ENCODE measurements at places on chromosomes 2 and 18.

DNA sequence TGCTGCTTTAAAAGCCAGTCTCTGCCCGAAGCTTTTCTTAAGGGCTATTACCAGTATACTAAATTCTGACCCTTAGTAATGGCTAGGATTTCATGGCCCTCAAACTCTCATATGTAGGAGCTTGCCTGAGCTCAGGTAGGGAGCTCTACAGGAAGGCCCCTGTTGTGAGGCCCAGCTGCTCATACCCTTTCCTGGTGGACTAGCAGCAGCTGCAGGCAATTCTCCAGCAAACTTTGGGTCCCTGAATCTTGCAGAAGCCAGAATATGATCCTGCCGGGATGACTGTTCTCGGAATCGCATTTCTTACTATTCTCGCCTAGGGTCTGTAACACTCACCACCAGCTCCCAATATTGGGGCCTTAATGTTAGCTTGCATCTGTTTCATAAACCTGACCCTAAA lies 106.4 kb upstream of the SERTAD2 start:
- H3K27me3 ChIP-seq, result peaks cover 2% of the 10 kb centered on the region
- H3K4me1 ChIP-seq, result peaks cover 22% of the 10 kb centered on the region
- no peak overlapping the region for H3K27ac ChIP-seq
- no peaks in the 10 kb centered on the region for H3K36me3 ChIP-seq

DNA sequence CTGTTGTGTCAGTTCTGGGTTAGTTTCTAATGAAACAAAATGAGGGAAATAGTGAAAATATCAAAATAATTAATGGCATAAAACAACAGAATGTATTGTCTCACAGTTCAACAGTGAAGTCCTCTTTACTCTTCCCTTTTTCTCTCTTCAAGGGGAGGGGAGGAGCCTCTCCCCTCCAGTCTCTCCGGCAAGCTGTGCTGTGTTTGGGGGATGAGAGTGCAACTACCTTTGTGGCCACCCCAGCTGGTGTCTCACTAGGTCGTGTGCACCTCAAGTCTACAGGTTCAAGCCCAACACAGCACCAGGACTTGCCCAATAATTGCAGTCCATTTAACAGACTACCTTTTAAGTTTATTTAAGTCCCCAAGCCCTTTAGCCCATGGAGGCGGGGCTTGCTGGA lies 271.7 kb upstream of the DOK6 start:
- H3K27me3 ChIP-seq, result no peaks in the 10 kb centered on the region
- no peaks in the 10 kb centered on the region for H3K36me3 ChIP-seq
- no peak for DNase-seq

DNA sequence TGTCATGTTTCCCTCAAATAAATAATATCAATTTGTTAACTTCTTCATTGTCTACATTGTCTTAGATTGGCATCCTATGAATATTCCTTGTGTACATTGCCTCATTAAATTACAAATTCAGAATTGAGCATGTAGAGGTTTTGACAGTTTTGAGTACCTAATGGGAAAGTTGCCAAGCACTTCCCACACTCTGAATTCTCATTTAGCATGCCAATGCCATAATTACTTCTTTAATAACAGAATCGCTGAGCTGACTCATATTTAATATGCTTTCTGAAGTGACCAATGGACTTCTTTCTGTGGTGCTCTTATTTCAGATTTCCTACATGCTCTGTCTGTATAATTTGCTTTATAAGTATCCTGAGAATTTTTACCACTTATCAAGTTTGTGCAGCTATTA lies 114.4 kb upstream of the NOL4 start:
- H3K27ac ChIP-seq, result no peak overlapping the region
- no peak for DNase-seq
- no peaks in the 10 kb centered on the region for H3K36me3 ChIP-seq
- no peaks in the 10 kb centered on the region for H3K4me1 ChIP-seq
- H3K27me3 ChIP-seq, result no peaks in the 10 kb centered on the region
- H3K4me3 ChIP-seq, result no peak overlapping the region

DNA sequence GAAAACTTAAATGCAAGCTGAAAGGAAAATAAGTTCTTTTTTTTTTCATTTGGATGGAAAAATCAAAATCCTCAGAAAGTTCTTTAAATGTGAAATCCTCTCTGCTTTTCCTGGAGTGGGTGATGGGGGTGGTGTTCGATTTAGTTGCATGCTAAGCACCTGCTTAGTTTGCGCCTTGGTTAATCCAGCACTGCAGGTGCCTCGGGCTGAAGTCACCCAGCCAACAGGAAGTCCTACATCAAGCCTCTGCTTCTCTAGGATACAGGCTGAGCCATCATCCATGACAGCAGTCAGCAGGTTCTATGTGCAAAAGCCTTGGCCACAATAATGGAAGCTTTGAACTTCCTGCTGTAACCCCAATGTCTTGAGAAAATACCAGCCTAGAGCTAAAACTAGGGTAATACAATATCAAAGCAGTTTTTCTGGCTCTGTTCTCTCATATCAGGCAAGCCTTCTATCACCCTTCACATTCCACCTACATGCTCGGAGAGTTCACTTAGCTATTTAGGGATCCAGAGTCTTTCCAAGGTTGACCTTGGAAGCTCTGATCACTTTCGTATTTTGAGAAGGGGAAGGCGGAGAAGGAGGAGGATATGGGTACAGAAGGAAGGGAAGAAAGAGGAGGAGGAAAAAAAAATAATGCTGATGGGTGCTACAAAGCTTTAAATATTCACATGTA lies 116.1 kb upstream of the LRRTM1 start:
- no peaks in the 10 kb centered on the region for H3K27me3 ChIP-seq
- no peaks in the 10 kb centered on the region for H3K36me3 ChIP-seq
- H3K4me1 ChIP-seq, result no peaks in the 10 kb centered on the region
- no peak overlapping the region for H3K27ac ChIP-seq
- no peak for DNase-seq

DNA sequence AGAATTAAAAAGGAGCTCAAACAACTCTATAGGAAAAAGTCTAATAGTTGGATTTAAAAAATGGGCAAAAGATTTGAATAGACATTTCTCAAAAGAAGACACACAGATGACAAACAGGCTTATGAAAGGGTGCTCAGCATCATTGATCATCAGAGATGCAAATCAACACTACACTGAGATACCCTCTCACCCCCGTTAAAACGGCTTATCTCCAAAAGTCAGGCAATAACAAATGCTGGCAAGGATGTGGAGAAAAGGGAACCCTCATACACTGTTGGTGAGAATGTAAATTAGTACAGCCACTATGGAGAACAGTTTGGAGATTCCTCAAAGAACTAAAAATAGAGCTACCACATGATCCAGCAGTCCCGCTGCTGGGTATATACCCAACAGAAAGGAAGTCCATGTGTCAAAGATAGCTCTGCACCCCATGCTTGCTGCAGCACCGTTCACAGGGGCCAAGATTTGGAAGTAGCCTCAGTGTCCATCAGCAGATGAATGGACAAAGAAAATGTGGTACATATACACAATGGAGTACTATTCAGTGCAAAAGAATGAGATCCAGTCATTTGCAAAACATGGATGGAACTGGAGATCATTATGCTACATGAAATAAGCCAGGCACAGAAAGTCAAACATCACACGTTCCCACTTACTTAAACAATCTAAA lies 46.7 kb upstream of the B3GNT7 start:
- H3K36me3 ChIP-seq, result no peaks in the 10 kb centered on the region
- peaks cover 39% of the 10 kb centered on the region for H3K27me3 ChIP-seq
- no peak overlapping the region for H3K4me3 ChIP-seq
- DNase-seq, result no peak

GRCh38 chr18:75409806-75410205 lies 17.7 kb downstream of the SMIM21 start:
- H3K27me3 ChIP-seq, result peaks cover 21% of the 10 kb centered on the region
- no peak overlapping the region for H3K4me3 ChIP-seq
- no peak for DNase-seq
- peaks cover 6% of the 10 kb centered on the region for H3K4me1 ChIP-seq
- no peak overlapping the region for H3K27ac ChIP-seq

GRCh38 chr2:130864830-130865800 lies 28.4 kb downstream of the ARHGEF4 start:
- H3K27ac ChIP-seq, result no peak overlapping the region
- peaks cover 3% of the 10 kb centered on the region for H3K27me3 ChIP-seq
- no peaks in the 10 kb centered on the region for H3K36me3 ChIP-seq
- no peak overlapping the region for H3K4me3 ChIP-seq

GRCh38 chr18:12885500-12885899 lies 1.5 kb upstream of the PTPN2 start:
- no peaks in the 10 kb centered on the region for H3K27me3 ChIP-seq
- DNase-seq, result no peak

DNA sequence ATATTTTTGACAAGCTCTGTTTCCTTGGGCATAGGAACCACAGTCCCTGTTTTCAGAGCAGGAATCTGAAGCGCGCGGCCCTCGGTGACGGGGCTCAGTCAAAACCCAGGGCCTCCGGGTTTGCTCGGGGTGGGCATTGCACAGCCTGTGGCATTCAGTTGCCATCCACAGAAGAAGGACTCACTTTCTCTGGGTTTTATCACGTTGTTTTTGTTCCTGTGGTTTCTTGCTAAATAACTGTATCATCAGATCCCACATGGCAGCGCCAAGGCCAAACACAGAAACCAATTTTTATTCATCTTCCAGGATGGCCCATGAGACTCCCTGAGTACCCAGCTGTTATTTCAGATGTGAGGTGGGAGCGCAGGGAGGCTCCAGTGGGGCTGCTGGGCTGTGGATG lies 35.6 kb downstream of the SGPP2 start:
- DNase-seq, result no peak
- no peak overlapping the region for H3K4me3 ChIP-seq
- no peak overlapping the region for H3K27ac ChIP-seq

DNA sequence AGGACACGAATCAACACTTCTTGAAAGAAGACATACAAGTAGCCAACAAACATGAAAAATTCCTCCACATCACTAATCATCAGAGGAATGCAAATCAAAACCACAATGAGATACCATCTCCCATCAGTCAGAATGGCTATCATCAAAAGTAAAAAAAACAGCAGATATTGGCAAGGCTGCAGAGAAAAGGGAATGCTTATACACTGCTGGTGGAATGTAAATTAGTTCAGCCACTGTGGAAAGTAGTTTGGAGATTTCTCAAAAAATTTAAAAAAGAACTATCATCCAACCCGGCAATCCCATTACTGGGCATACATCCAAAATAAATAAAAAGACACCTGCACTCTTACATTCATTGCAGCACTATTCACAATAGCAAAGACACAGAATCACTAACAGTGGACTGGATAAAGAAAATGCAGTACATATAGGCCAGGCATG lies 78.7 kb downstream of the GRB14 start:
- H3K4me3 ChIP-seq, result no peak overlapping the region
- no peaks in the 10 kb centered on the region for H3K36me3 ChIP-seq
- H3K4me1 ChIP-seq, result peaks cover 4% of the 10 kb centered on the region
- no peaks in the 10 kb centered on the region for H3K27me3 ChIP-seq

DNA sequence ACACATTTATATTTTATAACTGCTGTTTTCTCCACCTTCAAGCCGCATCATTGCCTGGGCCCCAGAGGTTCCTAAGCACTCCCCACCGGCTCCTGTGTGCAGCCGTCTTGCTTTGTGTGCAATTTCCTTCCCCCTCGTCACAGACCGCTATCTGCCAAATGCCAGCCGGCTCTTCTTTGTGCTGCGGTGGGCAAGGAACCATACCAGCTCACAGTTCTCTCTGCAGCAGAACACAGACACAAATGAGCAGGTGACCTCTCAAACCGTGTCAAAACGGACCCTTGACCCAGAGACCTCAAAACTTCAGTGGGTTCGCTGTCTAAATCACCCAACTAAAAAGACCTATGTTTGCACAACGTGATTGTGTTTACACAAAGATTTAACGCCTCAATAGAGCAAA lies 58.2 kb downstream of the KLF7 start:
- H3K36me3 ChIP-seq, result peaks cover 22% of the 10 kb centered on the region
- H3K4me3 ChIP-seq, result no peak overlapping the region
- H3K27ac ChIP-seq, result no peak overlapping the region
- H3K4me1 ChIP-seq, result peaks cover 9% of the 10 kb centered on the region

DNA sequence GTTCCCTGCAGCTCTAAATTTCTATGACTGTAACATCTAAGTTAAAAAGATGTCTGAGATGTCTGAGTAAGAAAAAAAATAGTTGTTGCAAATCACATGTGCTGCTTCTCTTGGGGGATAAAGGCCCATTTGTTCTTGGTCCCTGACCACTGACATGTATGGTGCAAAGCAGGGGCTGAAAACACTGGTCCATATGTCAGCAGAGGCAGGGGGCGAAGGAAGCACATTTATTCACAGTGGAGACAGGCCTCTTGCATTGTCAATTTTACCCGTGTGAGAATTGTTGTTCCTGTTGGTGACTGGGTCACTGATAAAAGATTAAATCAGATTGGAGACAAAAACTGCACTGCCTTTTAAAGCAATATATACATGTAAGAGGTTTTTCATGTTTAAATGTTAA lies 38.8 kb downstream of the PRKCE start:
- no peak for DNase-seq
- no peaks in the 10 kb centered on the region for H3K36me3 ChIP-seq
- no peak overlapping the region for H3K4me3 ChIP-seq
- H3K27me3 ChIP-seq, result no peaks in the 10 kb centered on the region

DNA sequence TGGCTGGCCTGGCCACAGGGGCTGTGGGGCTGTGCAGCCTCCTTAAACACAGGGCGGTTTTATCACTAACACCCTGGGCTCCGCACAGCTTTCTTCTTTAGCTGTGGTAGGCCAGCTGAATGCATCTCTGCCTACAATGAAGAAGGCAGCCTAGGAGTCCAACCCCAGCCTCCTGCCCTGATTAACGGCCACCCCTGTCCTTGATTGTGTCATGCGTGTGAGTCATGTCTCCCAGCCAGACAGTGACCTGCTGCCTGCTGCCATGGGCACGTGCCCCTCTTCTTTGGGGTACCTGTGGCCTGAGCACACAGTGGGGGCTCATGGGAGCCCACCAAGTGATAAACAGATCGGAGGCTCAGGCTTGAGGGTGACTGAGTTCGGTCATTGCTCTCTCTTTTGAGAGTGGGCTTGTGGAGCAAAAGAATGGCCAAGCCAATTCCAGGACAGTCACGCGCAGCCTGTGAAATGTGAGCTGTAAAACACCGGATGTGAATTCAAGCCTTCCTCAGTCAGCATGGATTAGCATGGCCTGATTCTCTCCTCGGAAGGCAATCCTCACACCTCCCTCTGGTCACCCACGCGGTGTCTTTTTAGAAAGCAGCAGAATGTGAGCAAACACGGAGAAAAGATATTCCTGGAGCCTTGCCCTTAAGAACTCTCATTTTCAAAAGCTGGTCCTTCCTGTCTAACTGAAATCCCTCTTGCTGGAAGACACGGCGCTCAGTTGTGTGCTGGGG lies 144.1 kb downstream of the CELF4 start:
- no peaks in the 10 kb centered on the region for H3K36me3 ChIP-seq
- H3K4me3 ChIP-seq, result no peak overlapping the region
- H3K27me3 ChIP-seq, result no peaks in the 10 kb centered on the region
- no peaks in the 10 kb centered on the region for H3K4me1 ChIP-seq
- no peak for DNase-seq

- H3K27me3 ChIP-seq, result no peaks in the 10 kb centered on the region
- DNase-seq, result no peak
- no peaks in the 10 kb centered on the region for H3K4me1 ChIP-seq
- no peak overlapping the region for H3K27ac ChIP-seq
- no peaks in the 10 kb centered on the region for H3K36me3 ChIP-seq
- no peak overlapping the region for H3K4me3 ChIP-seq
Observed at GRCh38 chr2:195251214-195251613, 405.8 kb upstream of the SLC39A10 start.

- no peak overlapping the region for H3K4me3 ChIP-seq
- no peaks in the 10 kb centered on the region for H3K27me3 ChIP-seq
- DNase-seq, result no peak
- no peaks in the 10 kb centered on the region for H3K36me3 ChIP-seq
Observed at GRCh38 chr2:210663631-210664089, 107.3 kb downstream of the CPS1 start.
